ENCODE measurements at places on chromosomes 6 and 20.

- peak; percentile 33 for DNase-seq
Observed at GRCh38 chr6:141482796-141483597, 649.7 kb upstream of the GJE1 start.

GRCh38 chr6:169880516-169880915, 129.1 kb downstream of the ERMARD start:
- no peak for DNase-seq

DNA sequence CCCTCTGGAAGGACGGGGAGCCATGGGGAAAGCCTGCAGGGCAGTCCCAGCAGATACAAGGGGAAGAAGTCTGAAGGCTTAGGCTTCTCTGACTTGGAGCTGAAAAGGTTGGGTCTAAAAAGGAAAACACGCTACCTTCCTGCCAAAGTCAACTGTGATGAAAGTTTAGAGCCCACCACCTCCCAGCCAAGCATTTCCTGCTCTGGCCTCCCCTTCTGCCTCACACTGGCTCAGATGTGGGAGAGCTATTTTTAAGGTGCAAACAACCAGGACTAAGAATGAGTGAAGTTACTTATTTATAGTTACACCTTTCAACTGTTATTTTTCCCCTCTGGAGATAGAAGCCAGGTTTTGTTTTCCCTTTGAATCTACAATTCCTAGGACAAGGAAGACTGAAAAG, 21.2 kb downstream of the NEDD9 start:
- no peak for DNase-seq

GRCh38 chr6:140464720-140465119, 1090.3 kb upstream of the CITED2 start:
- no peak for DNase-seq

- DNase-seq, result no peak
Observed at GRCh38 chr6:147879031-147879580, 370.6 kb downstream of the SAMD5 start.

- peak; percentile 79 for DNase-seq
Observed at GRCh38 chr20:45311589-45312211, 3.6 kb upstream of the MATN4 start.

DNA sequence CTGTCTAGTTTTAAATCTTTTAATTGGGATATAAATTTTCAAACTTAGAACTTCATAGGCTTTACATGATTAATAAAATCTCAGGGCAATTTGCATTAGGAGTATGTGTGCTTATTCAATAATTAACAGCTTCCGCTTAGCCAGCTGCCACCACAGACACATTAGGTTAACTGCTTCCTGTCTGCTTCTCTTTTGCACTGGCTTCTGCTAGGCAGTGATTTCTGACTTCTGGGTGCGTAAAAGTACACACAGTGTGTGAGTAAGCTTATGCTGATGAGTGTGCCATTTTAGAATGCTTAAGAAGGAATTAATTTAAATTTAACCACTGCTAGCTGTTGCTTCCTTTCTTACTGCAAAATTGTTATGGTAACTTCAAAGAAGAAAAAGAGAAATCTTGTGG, 73.9 kb downstream of the F13A1 start:
- no peak for DNase-seq

DNA sequence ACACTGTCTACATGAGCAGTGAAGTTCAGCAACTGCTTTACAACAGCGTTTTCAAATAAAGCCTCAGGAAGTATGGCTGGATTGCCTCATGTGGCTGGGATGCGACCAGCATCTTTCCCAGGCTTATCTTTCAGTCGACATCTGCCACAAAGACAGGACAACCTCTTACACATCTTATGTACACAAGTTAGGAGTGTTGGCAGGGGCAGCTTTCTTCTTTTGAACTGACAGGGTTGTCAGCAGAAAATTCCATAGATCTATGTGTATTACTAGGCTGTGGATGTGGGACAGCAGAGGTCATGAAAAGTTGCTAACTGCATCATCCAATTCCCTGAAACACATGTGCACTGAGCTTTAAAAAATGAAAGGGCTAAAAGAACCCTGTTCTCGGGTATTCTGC, 48.1 kb downstream of the PLAGL1 start:
- DNase-seq, result no peak

GRCh38 chr6:69138893-69139494, 503.9 kb downstream of the ADGRB3 start:
- DNase-seq, result no peak

GRCh38 chr20:31695849-31696804, 26.5 kb downstream of the BCL2L1 start:
- peak; percentile 76 for DNase-seq

GRCh38 chr20:50073500-50073899, 39.5 kb downstream of the UBE2V1 start:
- no peak for DNase-seq

DNA sequence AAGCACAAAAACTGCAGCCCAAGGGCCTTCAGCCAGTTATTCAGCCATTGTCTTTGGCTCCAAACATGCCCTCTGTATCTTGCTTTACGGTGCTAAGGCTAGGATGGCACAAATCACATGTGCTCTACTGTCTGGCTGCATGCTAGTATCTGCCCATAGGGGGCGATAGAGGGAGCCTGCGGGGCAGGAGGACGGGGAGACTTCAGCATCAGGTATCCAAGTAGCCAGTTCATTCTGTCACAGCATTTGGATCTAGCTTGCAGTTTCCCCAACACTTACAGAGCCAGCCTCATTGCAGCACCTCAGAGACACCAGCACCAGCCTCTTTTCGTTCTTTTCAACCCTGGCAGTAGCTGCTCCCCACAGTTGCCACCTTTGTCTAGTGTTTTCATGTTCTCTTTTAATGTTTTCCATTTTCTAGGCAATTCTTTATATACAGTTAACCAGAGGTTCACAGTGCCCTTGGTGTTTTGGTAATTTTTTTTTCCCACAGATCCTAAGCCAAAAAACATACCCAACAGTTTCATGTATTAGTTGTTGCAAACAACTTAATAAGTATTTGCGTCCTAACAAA, 705.9 kb downstream of the PTPRT start:
- no peak for DNase-seq

GRCh38 chr6:73548458-73549446, 27.9 kb upstream of the EEF1A1 start:
- DNase-seq, result peak; percentile 26

DNA sequence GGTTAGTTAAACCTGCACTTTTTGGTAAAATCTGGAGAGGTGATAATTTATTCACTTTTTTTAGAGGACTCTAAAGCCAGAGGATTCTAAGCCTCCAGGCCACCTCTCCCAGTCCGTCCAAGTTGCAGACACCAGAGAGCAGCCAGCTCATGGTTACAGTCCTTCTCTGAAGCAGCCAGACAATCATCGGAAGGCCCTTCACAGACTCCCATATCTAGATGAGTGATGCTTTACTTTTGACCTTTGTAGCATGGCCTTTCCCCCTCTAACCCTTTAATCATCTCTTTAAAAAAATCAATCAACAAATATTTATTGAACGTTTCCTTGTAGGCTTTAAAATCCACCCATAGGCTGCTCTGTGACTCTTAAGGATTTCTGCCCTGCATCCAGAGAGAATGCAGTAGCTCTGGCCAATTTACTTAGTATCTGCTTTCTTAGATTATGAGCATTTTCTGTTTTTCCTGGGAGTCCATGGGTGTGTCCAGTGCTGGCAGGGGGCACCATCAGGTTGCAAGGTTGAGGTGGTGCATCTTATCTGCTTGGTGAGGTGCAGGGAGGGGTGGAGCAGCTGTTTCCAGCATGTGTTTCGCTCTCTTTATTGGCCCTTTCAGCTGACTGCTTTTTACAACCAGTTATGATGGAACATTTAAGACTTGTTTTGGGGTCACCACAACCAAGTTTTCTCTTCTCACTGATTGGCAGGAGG, 58.6 kb downstream of the JARID2 start:
- DNase-seq, result no peak

- peak; percentile 41 for DNase-seq
Observed at GRCh38 chr6:166584155-166584554, 2.3 kb downstream of the RAMACL start.

DNA sequence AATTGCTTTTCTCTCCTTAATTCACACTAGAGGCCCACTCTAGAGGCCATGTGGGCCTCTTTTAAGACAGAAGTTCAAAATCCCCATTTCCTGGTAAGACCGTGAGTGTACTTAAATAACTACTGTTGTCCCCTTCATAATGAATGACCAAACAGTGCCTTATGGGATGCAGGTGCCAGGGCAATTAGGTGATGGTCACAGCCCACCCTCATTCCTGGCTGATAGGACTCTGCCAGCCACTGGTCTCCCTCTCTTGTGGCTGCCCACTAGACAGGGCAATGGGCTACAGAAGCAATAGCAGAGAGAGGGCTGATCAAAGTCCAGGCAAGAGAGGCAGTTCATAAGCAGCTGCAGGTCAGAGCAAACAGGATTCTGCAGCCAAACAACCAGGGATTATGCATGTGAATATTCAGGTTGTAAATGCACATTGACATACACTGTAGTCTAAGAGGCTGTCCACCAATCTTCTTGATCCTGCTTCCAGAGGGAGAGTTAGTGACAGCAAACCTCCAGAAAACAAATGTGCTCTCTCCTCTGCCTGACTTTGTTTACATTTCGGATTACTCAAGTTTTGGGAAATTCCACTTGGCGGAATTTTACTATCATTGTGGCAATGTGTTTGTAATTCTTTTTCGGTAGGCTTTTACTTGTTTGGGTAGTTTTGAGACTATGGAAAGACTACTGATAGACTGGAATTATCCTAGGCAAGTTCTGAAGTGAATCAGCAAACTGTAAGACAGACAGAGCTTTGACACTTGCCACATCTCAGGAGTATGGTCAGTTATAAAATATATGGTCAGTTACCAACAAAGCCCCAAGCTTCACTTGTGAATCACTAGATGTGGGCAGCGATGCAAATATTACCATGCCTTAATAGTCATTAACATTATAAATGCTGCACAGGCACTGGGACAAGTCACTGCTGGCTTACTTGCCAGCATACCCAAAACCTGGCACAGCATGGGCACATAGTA, 12.8 kb downstream of the PTPRK start:
- DNase-seq, result peak; percentile 64

GRCh38 chr6:34027445-34027936, 118.4 kb downstream of the GRM4 start:
- peak; percentile 70 for DNase-seq

DNA sequence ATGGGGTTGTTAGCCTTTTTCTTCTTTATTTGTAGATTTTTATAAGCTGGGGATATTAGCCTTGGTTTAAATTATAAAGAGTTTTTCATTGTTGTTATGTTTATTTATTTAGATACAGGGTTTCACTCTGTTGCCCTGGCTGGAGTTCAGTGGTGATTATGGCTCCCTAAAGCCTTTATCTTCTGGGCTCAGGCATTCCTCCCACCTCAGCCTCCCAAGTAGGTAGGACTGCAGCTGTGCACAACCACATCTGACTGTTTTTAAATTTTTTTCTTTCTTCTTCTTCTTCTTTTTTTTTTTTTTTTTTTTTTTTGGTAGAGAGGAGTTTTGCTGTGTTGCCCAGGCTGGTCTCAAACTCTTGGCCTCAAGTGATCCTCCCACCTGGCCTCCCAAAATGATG, 80.9 kb downstream of the UBE3D start:
- DNase-seq, result no peak

- DNase-seq, result peak; percentile 73
Observed at GRCh38 chr6:53986165-53986720, 125.0 kb upstream of the MLIP start.

DNA sequence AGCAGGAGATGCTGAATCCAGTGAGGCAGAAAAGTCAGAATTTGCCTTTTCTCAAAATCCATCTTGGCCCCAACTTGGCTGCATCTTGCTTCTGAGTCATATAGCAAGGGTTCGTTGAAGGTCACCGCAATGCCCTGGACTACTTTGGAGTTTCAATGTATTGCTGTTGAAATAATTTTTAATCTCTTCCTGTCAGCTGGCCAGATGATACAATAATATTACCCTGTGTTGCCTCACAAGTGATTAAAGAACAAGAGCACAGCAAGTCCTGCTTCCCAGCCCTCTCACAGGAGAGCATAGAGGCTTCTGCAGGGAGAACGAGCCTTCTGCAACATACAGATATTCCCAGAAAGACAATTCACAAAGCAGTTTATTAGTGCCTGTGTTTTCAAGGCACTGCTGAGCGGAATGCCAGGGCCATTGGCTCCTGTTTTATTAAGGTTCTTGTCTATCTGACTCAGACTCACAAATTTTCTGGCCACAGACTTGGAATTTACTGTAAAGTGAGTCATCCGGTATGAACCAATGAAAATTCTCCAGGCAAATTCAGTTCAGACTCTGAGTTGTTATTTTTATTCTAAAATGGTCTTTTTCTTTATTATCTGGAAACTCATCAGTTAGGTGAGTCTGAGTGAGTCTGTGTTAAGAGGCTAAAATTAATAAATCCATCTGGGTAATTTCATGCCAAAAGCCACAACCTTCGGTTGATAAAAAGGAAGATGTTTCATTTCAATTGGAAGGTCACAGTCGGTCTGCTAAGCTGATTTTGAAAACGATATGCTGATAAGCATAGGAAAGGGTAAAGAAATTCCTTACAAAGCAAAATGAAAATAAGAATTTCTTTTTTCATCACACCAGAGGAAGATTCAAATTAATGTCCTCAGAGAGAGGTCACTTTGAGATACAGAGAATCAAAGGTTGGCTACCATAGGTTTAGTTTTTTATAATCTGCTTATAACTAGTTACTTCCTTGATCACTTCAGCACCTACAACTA, 289.4 kb upstream of the STXBP5 start:
- peak; percentile 97 for DNase-seq

DNA sequence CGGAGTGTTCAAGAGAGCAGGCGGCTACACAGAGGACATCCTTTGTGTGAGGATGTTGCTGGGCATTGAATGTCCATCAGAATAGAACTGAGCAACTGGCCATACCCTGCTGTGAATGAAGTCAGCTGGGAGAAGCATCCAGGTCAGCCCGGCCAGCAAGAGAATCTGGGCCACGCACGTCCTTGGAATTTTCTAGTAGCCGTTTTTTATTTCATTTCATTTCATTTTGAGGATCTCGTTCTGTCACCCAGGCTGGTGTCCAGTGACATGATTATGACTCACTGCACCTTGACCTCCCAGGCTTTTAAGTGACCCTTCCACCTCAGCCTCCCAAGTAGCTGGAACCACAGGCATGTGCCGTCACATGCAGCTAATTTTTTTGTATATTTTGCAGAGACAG, 97.9 kb downstream of the SSR1 start:
- no peak for DNase-seq

GRCh38 chr6:27293436-27294098, 18.5 kb downstream of the POM121L2 start:
- peak; percentile 57 for DNase-seq
